Cortex of kidney (tissue), 1 donor: ENCODE measurements at places on chromosomes 4 and X.

- no peak for DNase-seq
These were observed 5.7 kb upstream of the TMEM156 start for GRCh38 chr4:39037941-39038340.

GRCh38 chrX:35726176-35726575 is 72.0 kb upstream of the MAGEB16 start:
- no peak for DNase-seq

DNA sequence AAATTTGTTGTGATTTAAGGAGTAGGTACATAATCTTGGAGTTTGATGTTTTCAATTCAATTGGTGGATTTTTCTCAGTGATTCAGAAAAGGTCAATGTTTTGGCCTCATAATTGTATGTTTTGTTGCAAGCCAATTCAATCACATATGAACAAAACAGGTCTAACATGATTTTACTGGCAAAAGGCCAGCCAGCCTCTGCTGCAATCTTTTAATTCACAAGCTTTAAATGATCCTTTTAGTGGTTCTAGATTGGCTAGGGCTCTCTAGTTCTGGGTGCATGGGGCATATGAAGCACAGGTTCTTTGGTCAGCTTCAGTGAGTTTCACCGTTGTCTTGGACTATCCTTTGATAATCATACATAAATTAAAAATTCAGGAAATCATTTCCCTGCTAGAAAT is 19.2 kb upstream of the SLC6A14 start:
- no peak for DNase-seq

DNA sequence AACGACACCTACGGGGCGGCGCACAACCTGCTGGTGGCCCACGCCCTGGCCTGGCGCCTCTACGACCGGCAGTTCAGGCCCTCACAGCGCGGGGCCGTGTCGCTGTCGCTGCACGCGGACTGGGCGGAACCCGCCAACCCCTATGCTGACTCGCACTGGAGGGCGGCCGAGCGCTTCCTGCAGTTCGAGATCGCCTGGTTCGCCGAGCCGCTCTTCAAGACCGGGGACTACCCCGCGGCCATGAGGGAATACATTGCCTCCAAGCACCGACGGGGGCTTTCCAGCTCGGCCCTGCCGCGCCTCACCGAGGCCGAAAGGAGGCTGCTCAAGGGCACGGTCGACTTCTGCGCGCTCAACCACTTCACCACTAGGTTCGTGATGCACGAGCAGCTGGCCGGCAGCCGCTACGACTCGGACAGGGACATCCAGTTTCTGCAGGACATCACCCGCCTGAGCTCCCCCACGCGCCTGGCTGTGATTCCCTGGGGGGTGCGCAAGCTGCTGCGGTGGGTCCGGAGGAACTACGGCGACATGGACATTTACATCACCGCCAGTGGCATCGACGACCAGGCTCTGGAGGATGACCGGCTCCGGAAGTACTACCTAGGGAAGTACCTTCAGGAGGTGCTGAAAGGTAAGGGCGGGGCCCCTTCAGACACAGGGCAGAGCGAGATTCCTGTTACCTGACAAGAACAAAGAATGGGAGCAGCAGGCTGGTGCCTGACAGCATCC is 11.7 kb downstream of the RPL9 start:
- DNase-seq: no peak

DNA sequence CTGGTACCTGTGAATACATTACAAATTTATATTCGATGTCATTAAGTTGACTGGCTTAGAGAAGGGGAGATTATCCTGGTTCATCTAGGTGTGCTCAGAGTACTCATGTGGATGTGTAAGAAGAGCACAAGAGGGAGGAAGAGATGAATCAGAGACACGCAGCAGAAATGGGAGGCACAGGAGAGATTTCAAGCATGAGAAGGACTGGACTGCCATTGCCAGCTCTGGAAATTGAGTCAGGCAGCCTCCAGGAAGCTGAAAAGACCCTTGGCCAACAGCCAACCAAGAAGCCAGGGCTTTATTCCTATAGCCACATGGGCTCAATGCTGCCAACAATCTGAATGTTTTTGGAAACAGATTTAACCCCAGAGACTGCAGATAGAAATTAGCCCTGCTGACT is 1390.0 kb downstream of the STIM2 start:
- DNase-seq: no peak

- DNase-seq: no peak
These were observed 174.0 kb downstream of the NPFFR2 start for GRCh38 chr4:72205831-72206230.

GRCh38 chr4:10694828-10695209 is 10.3 kb upstream of the CLNK start:
- no peak for DNase-seq

GRCh38 chrX:48802089-48802904 is 430 bp downstream of the HDAC6 start:
- DNase-seq: no peak

GRCh38 chrX:104310090-104310489 is 55.4 kb upstream of the ESX1 start:
- no peak for DNase-seq
